Putamen (tissue), 1 donor: ENCODE measurements at places on chromosomes 7 and 10.

- no peak for DNase-seq
These were observed 1.1 kb downstream of the ENTPD1 start for GRCh38 chr10:95756809-95757684.

DNA sequence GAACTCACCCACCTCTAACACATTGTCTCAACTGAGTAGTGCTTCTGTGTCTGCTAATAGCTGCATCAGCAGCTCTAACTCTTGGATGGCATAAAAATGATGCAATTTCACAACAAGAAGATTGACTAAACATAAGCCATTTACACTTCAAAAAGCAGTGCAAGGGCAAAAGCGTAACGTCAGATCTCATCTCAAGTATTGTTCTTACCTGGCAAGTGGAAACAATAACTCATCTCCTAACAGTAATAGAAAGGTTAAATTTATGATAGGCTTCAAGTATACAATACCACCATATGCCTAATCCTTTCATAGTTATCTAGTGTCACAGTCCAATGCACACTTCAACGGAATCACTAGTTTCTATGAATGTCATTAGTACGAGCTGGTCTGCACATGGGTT is 14.8 kb downstream of the TPK1 start:
- DNase-seq, result no peak

GRCh38 chr7:36165059-36165458 is 12.0 kb downstream of the EEPD1 start:
- DNase-seq, result no peak

DNA sequence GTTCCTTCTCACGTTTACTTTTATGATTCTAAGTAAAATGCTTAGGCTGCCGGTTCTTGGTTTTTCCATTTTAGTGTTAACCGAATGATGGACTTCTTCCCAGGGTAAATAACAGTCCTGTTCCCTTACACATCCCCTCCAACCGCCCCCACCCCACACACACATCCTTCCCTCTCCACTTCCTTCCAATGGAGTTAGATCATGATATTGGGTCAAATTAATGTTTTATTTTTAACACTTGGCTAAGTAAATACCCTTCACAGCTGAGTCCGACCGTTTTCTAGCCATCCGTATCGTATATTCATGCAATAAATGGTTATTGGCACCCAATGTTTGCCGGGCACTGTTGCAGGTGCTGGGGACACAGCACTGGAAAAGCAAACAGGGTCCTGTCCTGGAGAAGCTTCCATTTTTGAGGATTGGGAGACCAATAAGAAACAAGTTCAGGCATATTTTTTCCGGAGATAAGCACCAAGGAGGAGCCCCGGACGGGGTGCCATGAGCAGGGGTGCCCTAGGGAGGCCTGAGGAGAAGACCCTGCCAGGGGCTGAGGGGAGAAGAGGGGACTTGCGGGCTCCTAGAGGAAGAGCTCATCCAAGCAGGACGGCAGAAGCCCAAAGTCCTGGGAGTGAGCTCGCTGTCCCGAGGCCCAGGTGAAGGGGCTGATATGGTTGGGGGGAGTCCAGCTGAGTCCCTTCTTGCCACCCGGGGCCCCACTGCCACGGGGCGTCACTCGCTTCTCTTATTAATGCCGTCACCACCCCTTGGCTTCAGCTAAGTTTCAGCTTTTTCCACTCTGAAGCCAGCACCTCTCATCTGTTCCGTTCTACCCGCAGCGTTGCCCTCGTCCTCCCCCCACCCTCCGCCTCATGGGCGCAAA is 126.0 kb upstream of the RET start:
- no peak for DNase-seq

- DNase-seq, result no peak
These were observed 223.7 kb downstream of the MAD1L1 start for GRCh38 chr7:2008936-2009540.

GRCh38 chr10:51606825-51607462 is 92.5 kb downstream of the CSTF2T start:
- no peak for DNase-seq

DNA sequence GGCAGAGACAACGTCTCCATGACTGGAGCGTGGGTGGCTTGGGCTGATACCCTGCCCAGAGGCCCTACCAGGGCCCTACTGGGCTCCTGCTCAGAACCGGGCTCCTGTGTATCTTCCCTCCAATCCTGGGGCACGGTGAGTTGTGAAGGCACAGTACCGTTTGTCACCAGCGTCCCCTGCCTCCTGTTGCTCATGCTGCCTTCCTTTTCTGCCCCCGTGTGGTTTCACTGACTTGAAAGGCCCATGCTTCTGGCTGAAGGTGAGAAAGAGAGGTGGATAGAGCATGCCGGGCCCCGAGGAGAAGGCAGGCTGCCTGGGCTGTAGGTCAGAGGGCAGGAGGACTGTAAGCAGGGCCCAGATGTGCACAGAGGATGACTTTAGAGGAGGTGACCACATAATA is 9.1 kb upstream of the DMBT1 start:
- DNase-seq, result no peak

- no peak for DNase-seq
These were observed 171.9 kb downstream of the HDAC9 start for GRCh38 chr7:18667466-18667865.

DNA sequence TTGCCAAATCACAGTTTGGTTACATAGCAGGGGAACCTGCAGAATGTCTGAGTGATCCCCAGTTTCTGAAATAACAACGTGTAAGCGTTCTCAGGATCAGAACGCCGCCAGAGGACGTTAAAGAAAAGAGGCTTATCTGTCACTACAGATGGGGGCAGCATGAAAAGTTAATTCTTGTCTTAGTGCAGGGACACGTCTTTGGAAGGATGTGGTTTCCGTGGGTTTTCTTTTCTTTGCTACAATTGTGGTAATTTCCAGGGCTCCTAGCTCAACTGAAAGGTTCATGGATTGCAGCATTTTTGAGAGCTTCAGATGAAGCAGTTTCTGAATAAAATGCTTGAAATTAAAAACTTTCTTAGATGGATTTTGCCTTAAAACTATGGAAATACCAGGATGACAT is 106.6 kb downstream of the PRKCQ start:
- DNase-seq, result no peak

- no peak for DNase-seq
These were observed 172.4 kb downstream of the LRRC4 start for GRCh38 chr7:127858915-127859189.

DNA sequence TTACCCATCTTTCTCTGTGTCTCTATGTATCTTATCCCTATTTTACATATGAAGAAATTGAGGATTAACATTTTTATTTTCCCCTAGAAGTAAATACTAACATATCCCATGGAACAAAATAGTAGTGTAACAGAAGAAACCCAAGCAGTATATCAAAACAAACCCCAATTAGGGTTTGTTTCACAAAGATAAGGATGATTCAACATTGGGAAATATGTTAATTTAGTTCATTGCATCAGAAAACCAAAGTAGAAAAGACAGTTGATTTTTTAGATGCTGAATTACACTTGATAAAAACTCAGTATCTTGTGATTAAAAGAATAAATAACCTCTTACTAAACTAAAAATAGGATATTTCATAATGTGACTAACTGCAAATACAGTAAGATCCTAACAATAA is 87.8 kb downstream of the GLCCI1 start:
- DNase-seq, result no peak

DNA sequence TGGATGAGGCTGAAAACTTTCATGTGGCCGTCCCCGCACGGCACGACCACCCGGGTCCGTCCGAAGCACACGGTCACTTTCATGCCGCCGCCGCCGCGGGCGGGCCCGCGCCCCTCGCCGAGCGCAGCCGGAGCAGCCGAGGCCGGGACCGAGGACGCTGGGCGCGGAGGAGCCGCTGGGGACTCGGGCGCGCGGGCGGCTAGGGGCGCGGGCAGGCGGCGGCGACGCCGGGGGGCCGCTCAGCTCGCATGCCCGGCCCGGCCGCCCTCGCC is 247 bp downstream of the PARD3 start:
- no peak for DNase-seq

DNA sequence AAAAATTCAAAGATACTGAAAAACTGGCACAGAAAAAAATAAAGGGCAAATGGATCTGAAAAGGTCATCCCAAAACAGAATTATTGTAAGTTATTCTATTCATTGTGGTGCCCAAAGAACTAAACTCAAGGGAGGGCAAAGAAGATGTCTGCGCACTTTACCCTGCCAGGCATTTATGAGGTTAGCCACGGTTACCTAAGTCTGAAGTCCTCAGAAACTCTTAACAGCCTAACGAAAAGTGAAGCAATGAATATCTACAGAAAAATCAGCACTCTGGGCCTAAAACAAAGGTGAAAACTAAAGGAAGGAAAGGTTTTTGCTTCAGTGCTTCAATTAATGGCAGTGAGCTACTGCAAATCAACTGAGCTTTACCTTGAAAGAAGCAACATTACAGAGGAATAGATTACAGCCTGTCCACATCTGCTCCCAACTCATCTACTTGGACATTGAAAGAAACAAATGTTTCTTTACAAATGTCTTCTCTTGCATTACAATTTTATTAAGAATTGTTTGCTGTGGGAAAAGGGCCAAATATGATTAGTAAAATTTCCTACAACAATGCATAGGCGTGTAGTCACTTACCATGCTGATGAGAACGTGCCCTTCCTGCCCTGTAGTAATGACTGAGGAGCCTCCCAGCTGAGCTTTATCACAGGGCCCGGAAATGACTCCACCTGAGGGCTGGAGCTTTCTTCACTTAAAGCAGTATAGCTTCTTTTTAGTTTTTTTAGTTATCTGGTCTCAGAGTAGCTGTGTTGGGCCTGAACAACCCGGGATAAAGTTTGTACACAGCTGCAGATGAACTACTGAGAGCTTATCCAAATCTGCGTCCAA is at the start of gene TUBAL3:
TSS of gene TUBAL3 (minus strand) at position 621 of the 834 bp plus-strand sequence. CDS start at position 585, 36 bp downstream.
- no peak for DNase-seq

DNA sequence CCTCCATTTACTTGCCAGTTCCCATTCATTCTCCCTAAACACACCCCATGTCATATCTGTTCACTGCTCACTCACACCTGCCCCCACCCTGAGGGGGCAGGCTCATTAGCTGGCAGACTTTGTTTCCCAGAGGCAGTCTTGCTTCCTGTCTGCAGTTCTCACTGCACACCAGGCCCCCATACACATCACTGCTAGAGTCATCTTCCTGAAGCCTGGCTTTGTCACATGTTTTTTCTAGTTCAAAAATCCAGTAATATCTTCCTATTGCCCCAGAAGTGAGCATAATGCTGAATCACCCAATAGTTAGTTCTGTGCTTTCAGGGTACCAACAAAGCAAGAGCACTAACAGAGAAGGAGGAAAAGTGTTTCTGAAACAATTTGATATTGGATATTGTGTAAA is 1.9 kb downstream of the LRRC72 start:
- no peak for DNase-seq

DNA sequence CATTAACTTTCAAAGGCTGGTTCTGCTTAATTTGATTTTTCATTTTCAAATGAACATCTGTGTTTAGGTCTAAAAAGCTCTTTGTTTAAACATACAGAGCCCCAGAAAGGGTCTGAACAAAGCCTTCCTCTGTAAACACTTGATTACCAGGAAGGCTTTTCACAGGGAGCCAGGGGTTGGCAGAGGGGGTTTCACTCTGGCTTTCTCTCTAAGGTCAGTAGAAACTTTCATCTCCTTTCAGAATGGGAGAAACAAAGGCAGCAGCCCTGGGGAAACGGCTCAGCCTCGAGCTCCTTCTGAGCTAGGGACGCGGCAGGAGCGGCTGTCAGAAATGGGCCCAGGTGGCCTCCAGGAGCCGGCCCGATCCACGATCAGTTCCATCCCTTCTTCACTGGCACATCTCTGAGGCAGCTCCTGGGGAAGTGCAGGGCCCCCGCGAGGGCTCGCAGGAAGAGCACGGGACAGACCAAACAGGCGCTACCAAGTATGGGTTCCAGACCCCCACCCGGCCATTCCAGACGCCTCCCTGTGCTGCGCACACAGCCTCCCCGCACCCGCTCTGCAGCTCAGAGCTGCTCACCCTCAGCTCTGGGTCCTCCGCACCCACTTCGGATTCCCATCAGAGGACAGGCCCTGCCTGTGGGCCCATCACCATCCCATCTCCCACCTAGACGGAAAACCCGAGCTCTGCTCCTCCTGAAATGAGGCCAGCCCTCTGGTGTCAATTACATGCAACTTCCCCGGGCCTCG is 124.1 kb downstream of the MAD1L1 start:
- peak; percentile 90 for DNase-seq

- DNase-seq, result no peak
These were observed 57.5 kb downstream of the CAMK1D start for GRCh38 chr10:12406764-12407400.

DNA sequence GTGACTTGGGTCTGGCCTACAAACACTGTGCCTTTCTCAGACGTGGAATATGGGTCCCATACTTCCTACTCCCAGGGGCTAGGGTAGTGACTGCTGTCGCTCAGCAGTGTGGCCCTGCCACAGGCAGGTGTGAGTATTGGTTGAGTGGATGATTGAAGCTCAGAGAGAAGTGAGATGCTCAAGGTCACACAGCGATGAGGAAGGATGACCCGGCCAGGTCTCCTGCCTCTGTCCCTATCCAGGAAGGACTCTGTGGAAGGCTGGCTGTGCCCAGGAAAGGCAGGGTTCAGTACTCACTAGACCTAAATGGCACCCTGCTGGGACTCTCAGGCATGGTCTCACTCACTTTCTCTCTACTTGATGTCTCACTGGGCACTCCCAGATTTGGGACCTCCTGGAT is 2.8 kb downstream of the PRF1 start:
- DNase-seq, result no peak

DNA sequence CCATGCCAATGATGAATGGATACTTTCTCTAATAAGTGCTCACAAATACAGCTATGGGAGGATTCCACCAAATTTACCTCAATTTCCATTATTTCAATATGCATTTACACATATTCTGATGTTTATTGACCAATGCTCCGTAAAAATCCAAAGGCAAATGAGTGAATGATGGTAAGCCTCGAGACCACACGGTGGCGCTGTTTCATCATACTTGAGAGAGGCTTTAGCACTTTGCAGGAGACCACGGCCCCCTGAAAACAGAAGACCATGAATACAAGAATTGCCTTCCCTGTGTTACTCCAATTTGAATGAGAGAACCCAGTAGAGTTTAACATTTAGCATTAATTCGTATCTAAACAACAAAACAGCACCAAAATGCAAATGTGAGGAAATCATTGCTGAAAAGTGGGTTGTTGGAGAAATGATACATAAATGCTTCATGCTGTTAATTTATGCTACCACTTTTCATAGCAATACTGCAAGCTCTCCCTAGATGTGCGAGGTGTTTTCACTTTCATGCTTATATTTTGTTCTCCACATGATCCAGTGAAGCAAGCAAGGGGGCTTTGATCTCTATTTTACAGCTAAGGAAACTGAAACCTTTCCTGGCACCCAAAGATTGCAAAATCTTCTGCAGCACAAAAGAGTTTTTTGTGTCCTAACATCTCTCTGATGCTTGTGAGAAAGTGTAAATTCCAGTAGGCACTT is 35.4 kb downstream of the TRIL start:
- DNase-seq, result peak; percentile 84

- no peak for DNase-seq
These were observed 81.4 kb upstream of the CAPZA2 start for GRCh38 chr7:116780966-116781365.

DNA sequence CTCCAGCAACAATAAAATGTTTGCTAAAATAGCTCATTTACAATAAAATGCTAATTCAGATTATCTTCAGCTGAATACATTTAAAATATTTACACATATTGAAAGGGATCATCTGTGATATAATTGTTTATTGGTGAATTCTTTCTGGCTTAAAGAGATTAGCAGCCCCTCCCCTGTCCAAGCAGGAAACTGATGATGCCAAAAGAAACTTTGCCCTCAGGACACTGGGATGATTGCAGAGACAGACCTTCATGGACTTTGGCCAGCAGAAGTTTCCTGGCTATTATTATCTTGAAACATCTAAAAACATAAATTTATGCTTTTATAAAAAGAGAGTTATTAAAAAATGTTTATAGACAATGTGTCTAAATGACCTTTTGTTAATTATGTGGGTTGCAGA is 764.9 kb upstream of the MBL2 start:
- no peak for DNase-seq
